ENCODE measurements at places on chromosomes 16 and 17.

DNA sequence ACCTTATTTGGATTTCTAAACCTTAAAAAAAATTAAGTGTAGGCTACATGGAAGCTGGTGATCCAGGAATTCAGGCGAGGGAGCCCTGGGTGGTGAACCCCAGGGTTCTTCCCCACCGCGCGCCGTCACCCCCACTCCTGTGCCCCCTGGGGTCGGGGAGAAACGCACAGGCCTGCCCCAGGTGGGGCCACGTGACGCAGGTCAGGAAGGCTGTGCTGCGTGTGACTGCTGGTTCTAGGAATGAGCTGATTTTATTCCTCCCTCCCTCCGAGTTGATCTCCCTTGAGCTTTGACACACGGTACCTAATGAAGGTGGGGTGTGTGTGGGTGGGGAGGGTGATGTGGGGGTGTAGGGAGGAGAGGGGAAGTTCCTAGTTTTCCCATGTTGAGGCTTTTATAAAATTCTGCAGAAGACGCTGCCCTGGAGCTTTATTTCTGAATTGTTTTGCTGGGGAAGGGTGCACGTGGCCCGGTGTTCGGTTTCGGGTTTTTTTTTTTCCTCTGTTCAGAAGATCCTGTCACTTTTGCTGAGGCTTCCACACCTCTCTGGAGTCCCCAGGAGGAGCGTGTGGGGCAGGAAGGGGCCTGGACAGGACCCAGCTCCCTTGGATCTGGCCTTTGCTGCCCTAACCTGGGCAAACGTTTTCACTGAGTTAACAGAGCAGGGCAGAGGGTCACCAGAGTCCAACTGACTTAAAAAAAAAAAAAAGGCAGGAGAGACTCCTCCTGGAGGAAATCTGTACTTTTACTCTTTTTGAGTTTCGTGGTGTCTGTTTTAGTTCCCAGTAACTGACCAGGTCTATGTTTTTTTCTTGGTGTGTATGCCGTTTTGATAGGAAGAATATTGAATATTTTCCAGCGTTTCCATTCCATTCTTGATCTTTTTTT is 55.8 kb upstream of the GSE1 start:
- no peak for DNase-seq

- no peak for DNase-seq
Measured at GRCh38 chr17:20236578-20237227, 227.5 kb downstream of the SPECC1 start.

GRCh38 chr16:65523283-65523944 is 401.6 kb upstream of the CDH11 start:
- DNase-seq: no peak

GRCh38 chr16:70735141-70735979 is 49.5 kb upstream of the MTSS2 start:
- no peak for DNase-seq

GRCh38 chr17:16100737-16101400 is 101.2 kb downstream of the TTC19 start:
- DNase-seq: no peak

DNA sequence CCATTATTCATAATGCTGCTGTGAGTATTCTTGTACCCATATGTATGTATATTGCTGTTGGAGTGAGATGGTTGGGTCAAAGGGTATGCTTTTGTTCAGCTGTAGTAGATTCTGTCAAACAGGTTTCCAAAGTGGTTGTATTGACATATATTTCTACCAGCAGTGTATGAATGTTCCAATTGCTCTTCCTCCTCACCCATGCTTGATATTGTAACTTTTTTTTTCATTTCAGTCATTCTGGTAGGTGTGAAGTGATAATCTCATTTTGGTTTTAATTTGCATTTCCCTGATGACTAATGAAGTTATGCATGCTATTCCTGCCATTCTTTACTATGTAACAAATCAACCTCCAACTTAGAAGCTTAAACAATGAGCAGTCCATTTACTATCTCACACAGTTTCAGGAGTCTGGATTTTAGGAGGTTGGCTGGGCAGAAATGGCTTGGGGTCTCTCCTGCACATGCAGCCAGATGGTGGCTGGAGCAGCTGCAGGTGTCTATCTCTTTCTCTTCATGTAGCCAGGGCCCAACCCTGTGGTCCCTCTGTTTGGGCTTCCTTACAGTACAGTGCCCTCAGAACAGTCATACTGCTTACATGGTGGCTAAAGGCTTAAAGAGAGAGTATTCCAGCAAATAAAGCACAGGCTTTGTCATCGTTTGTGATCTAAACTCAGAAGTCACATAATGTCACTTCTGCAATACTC is 21.2 kb downstream of the ERAL1 start:
- DNase-seq: no peak

DNA sequence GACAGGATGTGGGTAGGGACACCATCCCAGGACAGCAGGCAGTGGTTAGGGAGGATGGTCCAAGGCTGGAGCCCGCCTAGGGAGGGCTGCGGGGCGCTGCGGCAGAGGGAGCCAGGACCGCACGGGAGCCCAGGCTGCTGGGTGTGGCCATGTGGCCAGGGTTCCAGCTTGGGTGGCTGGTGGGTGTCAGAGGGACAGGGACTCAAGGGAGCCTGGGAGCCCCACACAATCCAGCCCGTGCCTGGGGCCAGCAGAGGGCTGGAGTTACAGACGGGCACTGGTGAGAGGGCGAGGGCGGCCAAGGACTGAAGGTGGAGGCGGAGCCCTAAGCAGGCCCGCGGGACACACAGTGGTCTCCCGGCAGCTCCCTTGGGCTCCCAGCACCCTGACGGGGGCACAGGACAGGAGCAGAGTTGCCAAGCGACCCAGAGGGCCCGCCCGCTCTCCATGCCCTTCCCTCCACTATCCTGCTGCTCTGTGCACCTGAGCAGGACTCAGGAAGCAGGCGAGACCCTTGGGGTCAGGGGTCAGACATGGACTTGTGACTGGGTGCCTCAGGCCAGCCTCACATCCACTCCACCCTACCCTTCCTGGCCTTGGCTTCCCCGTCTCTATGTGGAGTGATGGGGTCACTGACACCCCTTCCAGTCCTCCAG is 7.1 kb downstream of the MRPL28 start:
- no peak for DNase-seq

- DNase-seq: peak; percentile 83
Measured at GRCh38 chr17:50425682-50426471, at the start of gene ACSF2. Gene ACSF2 (plus strand): TSS chr17:50426218. CDS start chr17:50426262, 44 bp downstream.

DNA sequence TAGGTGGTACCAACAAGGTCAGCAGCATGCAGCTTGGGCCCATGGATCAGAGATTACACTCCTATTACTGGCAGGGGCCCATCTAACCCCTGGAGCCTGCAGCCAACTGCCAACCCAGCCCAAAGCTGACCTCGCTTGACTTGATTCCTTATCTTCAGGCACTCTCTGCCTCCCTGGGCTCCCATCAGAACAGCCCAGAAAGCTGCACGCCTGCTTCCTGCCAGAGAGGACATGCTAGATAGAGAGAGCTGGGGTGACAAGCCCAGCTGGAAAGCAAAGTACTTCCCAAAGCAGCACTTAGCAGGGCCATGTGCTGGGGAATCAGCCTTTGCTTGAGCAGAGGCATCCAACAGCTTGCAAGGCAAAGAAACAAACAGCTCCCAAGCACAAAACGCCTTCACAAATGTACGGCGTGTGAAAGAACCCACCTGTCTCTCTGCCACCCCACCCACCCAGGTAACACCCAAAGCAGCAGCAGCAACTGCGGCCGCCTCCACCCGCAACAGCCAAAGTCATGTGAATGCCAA is 74.2 kb upstream of the NLK start:
- no peak for DNase-seq

GRCh38 chr16:4383591-4384444 is 12.2 kb downstream of the VASN start:
- DNase-seq: no peak

DNA sequence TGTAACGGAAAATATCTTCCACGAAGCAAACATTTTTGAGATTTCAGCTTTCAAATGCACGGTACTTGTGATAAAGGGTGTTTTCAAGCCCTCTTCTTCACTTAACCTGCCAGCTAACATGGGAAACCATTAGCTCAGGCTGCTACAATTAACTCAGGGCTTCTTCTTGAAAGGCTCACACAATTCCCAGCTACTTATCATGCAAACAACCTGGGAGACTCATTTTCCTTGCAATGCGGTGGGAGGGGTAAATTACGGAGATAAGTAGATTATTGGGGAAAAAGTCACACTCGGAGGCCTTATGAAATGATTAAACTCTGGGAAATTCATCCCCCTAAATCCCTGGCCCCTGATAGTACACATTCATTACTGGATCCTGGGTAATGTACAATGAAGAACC is 266.4 kb downstream of the STX8 start:
- DNase-seq: no peak

DNA sequence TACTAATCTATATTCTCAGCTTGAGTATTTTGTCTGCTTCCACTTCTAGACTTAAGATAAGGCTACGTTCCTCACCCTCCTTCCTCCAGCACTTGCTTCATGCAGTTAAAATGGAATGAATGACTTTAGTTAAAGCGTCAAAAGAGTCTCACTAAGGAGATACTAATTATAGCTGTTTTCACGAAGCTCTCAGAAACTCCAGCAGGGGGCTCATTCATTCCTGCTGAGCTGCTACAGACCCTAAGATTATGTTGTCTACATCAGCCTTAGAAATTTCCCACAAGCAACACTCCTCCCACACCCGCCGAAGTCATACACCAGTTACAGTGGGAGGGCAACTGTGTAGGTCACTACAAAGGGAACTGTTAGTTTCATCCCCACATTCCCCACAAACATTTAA is 57.0 kb upstream of the KIFC3 start:
- DNase-seq: no peak

DNA sequence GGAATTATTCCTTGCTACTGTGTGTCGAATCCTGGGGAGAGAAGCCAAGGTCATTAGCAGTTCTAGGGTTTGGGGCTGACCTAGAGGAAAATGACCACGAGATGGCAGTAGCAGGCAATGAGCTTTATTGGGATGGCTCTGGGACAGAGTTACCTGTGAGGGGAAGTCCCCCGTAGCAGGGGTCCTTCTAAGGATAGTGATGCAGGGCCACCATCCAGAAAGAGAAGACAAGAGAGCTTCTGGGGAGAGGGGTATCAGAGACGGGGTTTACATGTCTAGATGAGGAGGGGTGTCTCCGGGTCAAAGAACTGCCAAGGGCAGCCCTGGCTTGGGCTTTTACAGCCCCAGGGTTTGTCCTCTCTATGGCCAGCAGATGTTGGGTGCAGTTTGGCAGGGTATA is 6.4 kb upstream of the GGT6 start:
- peak; percentile 68 for DNase-seq

DNA sequence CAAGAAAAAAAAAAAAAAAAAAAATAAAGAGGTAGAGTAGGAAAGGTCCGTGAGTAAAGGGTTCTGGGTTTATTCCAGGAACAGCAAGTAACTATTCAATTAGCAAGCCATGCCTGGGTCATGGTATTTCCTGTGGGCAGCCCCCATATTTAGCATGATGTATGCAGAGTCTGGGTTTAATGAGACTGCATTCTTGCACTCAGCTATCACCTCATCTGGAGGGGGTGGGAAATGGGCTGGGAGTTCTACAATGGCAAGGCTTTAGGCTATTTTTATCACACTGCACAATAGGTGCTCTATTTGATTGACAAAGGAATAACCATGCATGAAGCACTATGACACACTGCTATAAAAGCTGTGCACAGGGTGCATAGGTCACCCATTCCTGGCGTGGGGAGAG is 104.0 kb upstream of the CCL2 start:
- no peak for DNase-seq

DNA sequence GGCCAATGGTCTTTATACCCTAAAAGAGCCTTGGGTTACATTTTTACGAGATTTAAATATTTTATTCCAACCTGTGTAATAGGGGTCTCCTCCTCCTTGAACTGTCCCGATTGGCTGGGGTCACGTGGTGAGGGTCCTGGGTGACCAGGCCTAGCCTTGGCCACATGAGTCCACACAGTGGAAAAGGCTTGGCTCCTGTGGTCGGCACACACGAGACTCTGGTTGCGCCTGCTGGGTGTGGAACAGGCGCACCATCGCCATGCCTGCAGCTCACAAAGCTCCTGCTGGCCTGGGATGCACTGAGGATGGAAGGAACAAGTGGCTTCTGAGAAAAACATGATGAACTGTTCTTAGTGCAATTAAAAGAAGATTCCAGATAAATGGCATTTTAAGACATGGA is 103.9 kb upstream of the ZNF750 start:
- no peak for DNase-seq

- DNase-seq: no peak
Measured at GRCh38 chr17:47189732-47190237, 690 bp upstream of the CDC27 start.

GRCh38 chr17:77284023-77284617 is 143.4 kb downstream of the SEC14L1 start:
- no peak for DNase-seq

DNA sequence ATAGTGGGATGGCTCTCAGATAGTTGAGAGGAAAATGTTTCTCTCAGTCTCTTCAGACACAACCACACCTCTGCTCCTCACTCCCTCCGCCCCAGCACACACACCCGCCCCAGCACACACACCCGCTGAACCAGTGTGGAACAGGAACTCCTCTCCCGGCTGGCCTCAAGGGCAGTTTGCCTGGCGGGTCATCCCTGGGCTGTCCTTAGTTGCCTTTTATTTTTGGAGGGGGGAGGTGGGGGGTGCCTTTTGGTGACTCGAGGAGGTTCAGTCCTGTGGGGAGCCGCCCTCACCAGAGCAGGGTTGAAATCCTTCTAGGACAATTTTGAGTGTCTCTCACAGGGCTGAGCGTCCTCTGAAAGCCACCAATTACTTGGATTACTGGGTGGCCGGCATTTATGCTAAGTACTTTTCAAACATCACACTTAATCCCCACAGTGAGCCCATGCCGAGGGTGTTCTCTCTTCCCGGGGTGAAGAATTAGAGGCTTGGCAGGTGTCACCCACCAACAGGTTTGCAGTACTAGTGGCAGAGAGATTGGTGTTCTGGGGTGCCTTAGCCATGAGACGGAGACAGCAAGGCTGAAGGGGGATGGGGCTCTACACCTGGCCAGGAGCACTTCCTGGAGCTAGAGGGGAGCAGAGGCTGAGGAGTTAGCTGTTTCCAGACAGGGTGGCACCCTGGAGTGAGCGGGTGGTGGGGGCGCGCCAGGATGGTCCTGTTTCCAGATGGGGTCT is 2.8 kb downstream of the RASD1 start:
- peak; percentile 70 for DNase-seq

GRCh38 chr17:82458885-82459424 is 414 bp downstream of the NARF start:
- no peak for DNase-seq

- no peak for DNase-seq
Measured at GRCh38 chr16:87729266-87729954, 36.4 kb downstream of the KLHDC4 start.

DNA sequence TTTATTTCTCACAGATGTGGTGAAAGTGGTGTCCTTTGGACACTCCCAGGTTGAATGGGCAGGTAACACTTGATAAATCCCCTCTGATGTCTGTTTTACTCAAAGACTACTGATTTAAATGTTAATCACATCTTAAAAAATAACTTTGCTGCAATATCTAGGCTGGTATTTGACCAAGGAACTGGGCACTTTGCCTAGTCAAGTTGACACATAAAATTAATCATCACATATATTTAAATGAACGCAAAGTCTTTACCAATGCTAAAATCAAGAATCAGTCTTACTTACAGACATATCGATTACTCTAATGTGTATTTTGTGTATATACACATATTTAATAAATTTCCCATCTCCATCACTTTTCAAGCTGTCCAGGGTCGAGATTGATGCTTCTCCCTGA is 7.0 kb downstream of the MT2A start:
- no peak for DNase-seq
